Cortex of kidney (tissue), 1 donor: ENCODE measurements at places on chromosomes 5 and 9.

DNA sequence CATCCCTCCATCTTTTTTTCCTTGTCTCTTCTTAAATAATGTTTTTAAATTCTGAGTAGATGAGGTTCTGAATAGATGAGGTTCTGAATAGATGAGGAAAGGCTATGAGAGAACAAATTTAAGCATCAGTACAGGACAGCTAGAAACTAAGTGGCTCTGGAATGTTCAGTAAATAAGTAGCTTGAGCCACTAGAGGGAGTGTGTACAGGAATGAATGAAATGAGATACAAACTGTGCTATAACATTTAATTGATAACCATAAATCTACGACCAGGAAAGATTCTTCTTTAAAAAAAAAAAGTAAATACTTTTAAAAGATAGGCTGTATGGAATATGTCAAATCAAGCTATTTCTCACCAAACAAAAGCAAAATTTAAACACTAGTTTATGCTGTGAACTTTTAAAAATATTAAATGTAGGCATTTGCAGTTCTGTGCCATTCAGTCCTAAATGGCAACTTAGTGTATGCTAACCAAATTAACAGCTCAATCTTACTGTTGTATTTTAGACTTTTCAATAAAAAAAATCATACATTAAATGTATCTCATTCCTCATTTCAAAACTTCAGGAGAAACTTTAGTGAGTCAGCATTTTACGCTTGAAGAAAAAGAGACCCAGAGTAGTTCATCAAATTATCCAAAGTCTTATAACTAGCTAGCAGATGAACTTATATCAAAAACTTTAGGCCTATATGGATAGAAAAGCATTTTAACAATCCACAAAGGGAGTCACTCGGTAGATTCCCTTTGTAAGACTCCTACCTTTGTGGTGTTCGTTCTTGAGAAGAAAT, 70.4 kb upstream of the SNX2 start:
- DNase-seq: no peak

DNA sequence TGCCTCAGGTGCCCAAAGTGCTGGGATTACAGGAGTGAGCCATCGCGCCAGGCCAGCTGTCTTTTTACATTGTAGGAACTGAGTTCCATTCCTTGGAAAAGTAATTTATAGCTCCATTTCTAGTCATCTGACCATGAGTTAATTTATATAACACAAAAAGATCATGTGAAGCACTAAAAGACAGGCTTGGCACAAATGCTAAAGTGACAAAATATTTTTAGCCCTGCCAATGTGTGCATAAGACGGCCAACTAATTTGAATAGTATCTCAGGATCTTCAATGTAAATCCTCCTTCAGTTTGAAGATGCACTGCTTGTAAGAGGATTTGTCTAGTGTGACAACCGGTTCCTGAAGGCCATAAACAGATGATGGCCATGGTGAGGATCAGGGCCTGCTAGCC, 49.1 kb downstream of the MTMR12 start:
- DNase-seq: no peak

- no peak for DNase-seq
Observed at GRCh38 chr9:89304834-89305188, 6.2 kb upstream of the CKS2 start.

GRCh38 chr5:3364941-3365340, 230.7 kb upstream of the IRX1 start:
- DNase-seq: no peak

DNA sequence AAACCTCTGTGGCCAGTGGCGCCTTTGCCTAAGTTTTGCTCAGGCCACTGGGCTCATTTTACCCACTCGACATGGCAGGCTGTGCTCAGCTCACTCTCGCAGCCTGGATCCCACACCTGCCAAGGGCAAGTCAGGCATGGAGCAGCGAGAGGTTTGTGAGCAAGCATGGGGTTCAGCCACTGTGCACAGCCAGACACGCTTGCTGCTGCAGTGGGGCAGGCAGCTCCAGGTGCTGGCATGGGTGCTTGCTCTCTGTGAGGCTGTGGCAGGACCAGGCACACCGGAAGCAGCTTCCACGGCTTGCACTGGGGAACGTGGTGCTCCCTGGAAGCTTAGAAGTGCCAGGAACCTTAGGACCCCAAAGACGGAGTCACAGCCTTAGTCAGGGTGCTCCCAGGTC, 470.1 kb downstream of the CDH9 start:
- no peak for DNase-seq

- DNase-seq: no peak
Observed at GRCh38 chr5:35850967-35851680, 5.6 kb upstream of the IL7R start.

DNA sequence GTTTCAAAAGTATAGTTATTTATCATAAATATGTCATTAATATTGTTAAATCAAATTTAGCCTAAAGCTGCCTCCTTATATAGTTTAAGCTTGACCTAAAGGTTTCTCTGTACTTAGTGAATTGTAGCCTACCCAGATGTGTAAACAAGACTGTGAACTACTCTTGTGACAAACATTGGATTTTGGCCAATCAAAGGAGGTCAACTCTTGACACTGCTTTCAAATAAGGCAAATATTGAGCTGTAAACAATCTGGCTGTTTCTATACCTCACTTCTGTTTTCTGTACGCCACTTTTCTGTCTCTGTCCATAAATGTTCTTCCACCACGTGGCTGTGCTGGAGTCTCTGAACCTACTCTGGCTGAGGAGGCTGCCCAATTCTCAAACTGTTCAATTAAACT, 51.2 kb downstream of the FXN start:
- DNase-seq: no peak

DNA sequence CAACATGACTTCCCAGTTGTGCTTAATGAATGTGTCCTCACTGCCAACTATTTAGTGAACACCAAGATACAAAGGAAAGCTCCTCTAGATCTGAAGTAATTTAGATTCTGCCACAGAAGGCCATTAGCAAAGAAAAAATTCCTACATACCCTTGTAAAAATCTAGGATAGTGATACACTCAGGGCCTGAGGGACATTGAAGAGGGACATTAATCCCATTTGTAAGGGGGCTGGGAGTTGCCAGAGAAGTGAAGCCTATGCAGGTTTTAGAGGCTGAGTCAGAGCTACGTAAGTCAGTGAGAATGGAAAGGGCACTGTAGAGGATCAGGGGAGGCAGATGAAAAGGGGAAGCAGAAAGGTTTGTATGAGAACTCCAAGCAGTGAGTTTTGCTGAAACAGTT, 286.9 kb upstream of the TARS1 start:
- DNase-seq: no peak

DNA sequence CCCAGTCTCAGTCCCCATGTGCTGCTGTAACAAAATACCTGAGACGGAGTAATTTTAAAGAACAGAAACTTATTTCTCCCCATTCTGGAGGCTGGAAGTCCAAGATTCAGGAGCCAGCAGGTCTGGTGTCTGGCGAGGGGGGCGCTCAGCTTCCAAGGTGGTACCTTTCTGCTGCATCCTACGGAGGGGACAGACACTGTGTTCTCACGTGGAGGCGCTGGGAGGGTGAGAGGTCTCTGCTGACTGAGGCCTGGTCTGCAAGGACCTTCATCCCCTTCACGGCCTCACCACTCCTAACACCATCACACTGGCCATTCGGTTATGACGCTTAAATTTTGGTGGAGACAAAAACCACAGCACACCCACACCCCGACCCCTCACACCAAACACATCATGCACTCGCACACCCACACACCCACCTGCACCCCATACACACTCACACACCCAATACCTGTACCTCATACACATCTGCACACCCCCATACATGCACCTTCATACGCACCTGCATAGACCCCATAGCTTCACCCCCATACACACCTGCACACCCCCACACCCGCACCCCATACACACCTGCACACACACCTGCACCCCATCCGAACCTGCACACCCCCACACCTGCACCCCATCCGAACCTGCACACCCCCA, 9.8 kb upstream of the ZDHHC11 start:
- DNase-seq: no peak

DNA sequence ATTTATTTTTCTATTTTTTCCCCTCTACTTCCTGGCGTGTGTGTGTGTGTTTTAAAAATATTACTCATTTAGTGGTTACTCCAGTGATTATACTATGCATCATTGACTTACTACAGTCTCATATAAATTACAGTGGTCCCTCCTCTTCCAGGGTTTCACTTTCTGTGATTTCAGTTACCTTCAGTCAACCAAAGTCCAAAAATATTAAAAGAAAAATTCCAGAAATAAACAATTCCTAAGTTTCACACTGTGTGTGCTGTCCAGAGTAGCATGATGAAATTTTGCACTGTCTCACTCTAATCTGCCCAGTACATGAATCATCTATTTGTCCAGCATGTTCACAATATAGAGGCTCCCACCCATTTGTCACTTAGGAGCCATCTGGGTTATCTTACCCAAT, 47.4 kb upstream of the CCDC112 start:
- DNase-seq: no peak

DNA sequence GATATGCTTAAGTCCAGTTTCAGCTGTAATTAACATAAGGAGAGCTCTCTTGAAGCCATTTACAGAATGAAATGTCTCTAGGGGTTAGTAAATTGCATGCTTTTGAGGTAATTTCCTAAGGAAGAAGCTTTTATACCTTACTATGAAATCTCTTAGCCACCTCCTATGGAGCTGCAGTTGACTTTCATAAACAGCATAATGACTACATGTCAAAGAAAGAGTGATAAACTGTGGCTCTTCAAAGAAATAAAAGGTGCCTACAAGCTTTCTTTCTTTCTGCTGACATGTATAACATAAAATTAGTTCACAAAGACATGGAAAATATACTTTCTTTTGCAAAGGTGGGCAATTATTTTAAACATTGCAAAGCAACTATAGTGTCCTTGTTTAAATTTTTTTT, 90.8 kb downstream of the TMEM167A start:
- DNase-seq: no peak

DNA sequence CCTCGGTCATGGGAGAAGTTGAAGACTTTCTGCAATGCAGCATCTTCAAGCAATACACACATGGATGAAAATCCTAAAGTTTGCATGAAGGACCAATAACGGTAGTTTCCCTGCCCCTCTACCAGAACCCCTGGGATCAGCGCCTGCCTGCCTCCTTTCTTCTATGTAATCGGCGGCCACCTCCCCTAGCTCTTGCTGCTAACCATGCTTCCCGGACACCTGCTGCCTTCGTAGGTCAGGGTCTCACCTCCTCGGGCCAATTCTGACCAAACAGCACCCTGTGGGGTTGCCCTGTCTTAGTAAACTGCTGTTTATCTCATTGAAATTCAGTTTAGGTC, 388 bp upstream of the MED10 start:
- no peak for DNase-seq

DNA sequence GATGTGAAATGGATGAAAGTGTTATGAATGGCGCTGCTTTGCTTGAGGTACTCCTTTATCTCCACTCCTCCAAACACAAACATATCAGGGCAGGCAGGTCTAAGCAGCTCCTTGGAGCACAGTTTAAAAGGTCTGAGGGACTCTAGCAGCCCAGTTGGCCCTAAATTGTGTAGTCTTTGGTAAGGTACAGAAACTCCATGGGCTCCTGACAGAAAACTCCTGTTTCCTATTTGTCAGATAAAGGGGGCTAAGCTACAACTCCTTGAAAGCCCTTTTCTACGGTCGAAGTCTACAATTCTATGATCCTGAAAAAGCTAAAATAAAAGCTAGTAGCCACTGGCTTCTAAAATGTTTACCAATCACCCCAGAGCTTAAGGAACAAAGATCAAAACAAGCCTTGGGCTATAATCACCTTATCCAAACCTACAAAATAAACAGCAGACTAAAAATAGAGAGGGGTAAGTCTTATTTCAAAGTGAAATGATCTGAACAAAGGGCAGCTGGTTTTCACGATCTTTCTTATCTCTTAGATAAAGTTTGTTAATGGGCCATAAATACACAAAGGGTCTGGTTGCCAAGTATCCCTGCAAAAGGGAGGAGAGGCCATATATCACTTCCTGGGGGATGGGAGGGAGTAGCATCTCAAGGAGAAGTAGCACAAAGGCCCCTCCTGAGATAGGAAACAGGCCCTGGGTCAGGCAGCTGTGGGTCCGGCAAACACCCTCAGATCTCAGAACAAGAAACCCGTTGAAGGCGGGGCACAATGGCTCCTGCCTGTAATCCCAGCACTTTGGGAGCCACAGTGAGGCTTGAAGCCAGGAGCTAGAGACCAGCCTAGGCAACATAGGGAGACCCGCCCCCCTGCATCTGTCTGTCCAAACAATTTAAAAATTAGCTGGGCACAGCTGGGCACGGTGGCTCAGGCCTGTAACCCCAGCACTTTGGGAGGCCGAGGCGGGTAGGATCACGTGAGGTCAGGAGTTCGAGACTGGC, 28.3 kb upstream of the DENND4C start:
- DNase-seq: no peak

DNA sequence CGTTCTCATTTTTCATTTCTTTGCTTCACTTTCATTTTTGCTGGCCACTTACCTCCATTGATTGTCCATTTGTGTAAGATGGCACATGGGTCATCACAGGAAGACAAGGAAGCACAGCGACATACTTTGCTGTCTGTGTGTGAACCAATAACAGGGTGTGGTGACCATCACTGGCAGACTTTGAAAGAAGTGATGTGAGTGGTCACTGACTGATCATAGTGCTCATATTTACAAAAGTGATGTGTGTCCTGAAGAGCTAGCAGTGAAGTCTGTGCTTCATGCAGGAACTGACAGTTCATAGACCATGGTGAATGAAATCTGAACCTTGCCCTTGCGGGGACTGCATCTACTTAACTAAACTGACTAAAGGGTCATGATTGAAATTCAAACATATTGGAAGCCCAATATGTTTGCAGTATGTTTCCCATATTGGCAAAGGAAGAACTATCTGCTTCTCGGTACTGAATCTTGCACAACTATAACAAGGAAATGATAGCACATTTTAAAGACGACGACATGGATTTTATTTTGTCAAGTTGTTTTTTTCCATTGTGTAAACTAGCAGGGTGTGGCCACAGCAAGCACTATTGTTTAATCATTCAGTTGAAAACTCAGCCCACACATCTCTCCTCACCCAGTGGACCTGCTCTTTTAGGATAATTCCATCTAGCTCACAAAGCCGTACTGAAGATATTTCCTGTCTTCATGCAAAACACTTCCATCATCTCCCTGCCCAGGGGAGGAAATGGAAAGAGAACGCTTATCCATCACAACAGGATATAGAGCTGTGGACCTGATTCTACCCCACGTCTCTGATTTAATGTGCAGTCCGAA, 232.0 kb upstream of the ANKRD55 start:
- no peak for DNase-seq

DNA sequence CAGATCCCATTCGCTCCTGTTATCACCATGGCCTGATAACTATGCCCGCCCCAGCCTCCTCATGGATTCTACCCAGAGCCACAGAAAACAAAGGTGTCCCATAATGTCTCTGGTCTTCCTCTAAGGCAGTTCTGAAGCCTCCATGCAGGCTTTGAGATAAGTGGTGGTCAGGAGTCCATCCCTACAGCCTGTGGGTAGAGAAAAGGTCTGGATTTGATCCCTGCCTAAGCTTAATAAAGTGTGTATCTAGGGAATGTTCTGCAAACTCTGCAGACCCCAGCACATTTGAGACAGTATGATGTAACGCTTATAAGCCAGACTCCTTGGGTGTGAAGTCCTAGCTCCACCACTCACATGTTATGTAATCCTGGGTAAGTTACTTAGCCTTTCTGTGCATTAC, 187.3 kb downstream of the MAPKAP1 start:
- DNase-seq: no peak
